Panc1 (cell line): ENCODE measurements at places on chromosomes 12 and 14.

DNA sequence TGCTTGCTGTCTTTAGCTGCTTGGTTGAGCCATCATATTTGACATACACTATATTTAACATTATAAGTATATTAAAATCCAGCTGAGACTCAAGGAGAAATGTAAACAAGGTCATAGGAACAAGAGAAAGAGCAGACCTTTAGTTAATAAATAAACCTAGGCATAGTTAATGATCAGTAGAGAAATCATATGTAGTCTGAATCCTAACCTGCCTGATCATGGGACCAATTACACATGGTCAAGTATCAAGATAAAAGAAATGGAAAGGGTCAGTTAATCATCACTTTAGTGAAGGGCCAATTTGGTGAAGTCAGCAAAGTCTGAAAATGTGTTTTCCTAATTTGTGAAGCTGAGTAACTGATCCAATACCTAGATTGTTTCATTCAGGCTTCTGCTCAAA, 7.5 kb downstream of the RNF212B start:
- DNase-seq, result no peak

- DNase-seq, result no peak
Measured at GRCh38 chr12:63224396-63224795, 73.4 kb upstream of the AVPR1A start.

GRCh38 chr14:100747736-100748135, 21.0 kb downstream of the DLK1 start:
- no peak for DNase-seq

- DNase-seq, result peak; percentile 15
Measured at GRCh38 chr12:26845057-26845666, 12.2 kb upstream of the ITPR2 start.

GRCh38 chr12:48121522-48121921, 2.4 kb downstream of the PFKM start:
- DNase-seq, result no peak

DNA sequence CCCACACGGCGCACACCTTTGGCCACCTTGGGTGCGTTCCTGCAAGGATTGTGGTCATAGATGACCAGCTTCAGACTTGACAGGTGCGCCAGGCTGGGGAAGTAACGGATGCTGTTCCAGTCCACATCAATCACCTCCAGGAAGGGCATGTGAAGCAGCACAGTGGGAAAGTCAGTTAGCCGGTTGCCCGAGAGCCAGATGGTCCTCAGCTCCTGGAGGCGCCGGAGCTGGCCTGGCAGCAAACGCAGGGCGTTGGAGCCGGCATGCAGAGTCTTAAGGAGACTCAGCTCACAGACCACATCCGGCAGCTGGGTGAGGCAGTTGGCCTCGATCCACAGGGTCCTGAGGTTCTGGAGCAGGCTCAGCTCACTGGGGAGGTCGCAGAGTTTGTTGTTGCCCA, 581 bp downstream of the LRRC10 start:
- no peak for DNase-seq

DNA sequence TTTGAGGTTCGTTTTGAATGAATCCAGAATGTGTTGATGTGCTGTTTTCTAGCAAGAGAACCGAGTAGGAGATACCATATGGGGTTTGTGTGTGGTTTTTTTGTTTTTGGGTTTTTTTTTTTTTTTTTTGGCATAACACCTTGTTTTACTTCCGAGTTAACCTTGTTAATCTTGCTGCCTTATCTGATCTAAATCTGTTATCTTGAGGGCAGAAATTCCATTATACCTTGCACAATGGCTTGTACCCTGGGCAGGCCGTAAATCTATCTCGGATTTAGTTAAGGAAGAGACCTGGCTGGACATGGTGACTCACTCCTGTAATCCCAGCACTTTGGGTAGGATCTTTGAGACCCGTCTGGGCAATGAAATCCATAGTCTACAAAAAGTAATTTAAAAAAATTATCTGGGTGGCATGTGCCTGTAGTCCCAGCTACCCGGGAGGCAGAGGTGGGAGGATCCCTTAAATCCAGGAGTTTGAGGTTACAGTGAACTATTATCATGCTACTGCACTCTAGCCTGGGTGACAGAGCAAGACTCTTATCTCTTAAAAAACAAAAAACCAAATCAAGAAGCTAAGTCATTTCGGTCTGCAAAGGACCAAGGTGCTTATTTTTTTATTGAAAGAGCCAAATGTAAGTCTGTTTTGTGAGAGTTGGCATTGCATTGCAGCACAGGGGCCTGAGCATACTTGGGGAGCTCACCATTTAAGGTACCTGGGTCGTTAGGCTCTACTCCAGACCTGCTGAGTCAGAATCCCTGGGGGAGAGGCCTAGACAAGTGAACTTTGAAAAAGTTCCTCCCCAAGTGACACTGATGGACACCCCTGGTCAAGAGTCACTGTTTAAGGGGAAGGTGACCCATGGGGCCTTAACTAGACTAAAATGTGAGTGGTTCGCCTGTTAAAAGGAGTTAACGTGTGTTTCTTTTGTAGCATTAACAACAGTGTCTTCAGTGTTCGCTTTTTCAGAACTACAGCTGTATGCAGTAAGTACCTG, 6.7 kb downstream of the DLST start:
- no peak for DNase-seq

- DNase-seq, result no peak
Measured at GRCh38 chr12:48413388-48413787, 59.0 kb upstream of the ANP32D start.

- no peak for DNase-seq
Measured at GRCh38 chr12:132554845-132555630, 55.3 kb downstream of the LRCOL1 start.

DNA sequence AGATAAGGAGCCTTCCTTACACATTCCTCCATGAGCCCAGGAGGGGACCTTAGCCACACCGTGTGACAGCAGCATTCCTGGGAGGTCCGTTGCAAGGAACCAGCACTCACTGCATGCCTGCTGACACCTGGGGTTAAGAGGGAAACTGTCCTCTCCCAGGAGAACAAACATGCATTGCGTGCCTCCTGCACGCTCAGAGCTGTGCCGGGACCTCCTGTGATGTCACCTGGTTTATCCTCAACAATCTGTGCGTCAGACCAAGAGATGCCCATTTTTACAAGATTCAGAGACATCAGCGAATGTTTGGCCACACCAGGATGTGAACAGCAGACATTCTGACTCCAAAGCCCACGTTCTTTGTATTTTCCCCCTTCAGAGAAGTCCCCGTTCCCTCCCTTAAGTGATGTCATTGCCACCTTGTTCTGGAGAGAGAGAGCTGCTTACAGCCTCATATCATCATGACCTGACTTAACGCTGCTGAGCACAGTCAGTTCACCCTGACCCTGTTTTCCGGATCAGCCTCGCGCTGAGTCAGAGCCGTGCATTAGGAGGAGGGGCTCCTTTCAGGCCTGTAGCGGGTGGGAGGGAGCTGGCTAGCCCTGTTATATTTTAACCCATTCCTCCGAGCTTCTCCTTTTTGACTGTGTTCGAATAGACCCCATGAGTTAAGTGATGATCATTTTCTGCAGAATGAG, 36.2 kb downstream of the TMEM120B start:
- peak; percentile 72 for DNase-seq

DNA sequence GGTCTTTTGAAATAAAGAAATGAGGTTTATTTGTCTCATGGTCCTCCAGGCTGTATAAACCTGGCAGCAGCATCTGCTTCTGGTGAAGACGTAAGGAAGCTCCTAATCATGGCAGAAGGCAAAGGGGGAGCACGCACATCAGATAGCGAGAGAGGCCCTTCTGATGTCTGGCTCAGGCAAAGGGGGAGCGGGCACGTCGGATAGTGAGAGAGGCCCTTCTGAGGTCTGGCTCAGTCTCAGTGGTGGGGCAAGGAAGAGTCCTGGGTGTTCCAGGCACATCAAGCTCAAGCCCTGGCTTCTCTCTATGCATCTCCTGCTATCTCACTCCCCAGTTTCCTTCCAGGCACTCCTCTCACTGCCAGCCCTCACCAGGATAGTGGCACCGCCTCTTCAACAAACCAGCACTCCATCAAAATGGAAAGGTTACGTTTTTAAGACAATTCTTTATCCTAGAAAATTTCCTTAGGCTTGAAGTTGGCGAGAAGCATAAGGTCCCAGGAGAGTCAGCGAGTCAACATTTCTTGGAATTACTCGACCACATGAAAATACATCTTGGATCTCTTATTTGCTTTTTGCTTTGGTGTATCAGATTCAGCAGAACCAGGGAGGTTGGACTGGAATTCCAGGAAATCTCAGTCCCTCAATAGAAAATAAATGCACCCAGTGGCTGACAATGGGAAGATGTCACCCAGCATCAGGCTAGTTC, 189.6 kb upstream of the TMEM132C start:
- no peak for DNase-seq

DNA sequence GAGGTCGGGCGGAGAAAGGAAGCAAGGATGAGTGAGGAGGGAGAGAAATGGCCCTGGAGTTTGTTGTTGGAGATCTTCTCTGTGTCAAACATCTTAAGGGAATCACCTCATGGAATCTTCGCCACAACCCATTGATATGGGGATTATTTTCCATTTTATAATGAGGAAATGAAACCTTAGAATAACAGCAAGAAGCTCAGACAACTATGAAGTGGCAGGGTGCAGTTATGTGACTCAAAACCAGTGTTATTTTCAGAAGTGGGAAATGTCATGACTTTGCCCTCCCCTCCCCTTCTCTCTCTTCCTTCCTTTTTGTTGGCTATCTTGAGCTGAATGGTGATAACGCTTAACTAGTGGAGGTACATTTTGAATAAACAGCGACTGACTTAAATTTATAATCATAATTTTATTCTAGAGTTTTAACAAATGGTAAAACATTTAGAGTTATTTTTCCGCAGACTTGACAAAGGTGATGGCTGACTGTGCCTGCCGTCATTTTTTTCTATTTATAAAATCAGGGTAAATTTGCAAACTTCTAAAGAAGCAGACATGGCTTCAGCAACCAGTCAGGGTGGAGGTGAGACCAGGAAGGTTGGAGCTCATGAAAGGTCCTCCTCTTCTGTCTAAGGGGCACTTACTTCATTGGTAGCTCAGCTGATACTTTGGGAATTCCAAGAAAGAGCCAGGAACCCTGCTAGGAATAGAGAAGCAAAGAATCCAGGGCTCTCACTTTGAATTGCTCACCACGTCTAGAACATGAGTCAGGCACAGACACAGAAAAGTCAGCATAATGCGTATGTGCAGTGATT, 232.4 kb downstream of the RGS6 start:
- DNase-seq, result no peak

DNA sequence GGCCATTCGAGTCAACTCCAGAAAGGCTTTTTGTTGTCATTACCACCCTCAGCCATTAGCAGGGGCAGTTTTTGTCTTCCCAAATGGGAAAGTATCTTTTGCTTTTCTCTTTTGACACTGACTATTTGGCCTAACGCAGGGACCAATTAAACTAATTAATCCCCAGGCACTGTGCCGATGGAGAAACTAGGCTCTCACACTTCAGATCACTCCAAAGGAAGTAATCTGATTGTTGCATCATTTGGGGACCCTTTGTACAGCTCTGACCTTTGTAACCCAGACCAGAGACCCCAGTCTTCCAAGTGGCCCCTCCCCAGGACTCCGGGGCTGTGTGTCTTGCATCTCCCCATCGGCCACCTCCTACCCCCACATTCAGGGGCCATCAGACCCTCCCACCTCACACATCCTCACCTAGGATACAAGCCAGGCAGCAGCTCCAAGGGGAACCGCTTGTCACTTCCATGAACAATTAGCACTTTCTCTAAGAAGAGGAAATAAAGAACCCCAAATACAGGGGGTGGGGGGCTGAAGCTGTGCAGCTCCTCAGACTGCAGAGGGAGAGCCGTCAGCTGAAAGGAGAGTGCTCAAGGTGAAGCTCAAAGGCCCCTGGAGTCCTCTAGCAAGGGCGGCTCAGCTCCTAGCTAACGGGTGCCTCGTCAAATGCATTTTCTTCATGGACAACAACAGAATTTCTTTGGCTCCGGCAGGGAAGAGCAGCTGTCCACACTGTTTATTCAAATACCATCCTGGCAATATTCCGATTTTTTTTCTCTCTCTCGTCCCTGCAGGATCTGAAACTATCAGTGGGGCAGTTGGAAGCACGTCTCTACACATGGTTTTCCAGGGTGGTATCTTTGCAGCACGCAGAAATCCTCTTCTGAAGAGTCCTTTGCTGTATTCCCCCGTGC, 64.3 kb upstream of the DIO3 start:
- no peak for DNase-seq

- no peak for DNase-seq
Measured at GRCh38 chr14:95577870-95578269, 43.0 kb downstream of the GLRX5 start.

GRCh38 chr14:74630881-74631690, 19.0 kb upstream of the LTBP2 start:
- no peak for DNase-seq

- DNase-seq, result no peak
Measured at GRCh38 chr12:15322164-15323061, at the start of gene PTPRO. PTPRO (plus strand) TSS chr12:15322508.

GRCh38 chr14:75132382-75133086, 5.7 kb upstream of the NEK9 start:
- DNase-seq, result peak; percentile 55

- DNase-seq, result no peak
Measured at GRCh38 chr12:42396473-42397259, 70.7 kb downstream of the PPHLN1 start.

DNA sequence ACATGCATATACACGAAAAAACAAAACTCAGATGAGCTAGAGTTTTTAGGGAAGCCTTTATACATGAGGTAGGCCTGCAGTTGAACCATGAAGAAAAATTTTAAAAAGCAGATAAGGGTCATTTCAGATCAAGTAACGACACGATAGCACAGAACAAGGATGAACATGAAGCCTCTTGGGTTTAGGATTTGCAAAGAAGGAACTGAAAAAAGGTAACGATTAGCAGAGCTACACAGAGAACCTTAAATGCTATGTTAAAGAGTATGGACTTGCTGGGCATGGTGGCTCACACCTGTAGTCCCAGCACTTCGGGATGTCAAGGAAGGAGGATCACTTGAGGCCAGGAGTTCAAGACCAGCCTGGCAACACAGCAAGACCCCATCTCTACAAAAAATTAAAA, 96.1 kb upstream of the HECTD1 start:
- no peak for DNase-seq

- DNase-seq, result peak; percentile 17
Measured at GRCh38 chr14:80202888-80203562, 8.3 kb downstream of the DIO2 start.

DNA sequence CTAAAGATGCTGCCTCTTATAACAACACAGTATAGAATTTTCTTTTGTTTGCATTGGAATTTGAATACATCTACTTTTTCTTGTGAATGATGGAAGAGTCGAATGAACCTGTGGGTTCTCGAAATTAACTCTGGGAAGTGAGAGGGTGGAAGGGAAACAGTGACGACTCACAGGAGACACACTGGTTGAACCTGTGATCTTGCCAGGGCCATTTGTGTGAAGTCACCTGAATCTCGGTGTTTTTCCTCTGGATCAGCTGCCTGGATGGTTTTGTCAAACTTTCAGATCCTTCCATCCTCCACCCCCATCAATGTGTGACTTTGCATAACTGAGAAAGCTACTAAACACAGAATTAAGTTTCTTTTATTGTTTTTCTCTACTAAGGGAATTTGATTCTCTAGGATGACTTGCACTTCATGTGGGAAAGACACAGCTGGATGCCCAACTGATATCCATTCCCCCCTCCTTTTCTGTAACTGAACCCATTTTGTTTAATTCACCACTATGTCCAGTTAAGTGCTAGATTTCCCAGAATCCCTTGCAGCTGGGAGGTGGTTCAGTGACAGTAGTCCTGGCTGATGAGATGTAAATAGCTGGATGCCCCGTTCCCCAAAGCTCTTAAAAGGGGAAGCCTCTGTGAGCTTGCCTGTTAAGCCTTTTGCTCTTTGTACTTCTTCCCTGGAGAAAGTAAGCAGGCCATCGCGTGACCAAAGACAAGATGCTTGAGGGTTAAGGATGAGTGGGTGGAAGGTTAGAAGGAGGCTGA, 6.3 kb downstream of the PPFIBP1 start:
- DNase-seq, result no peak

- DNase-seq, result no peak
Measured at GRCh38 chr12:94193168-94193567, 44.8 kb downstream of the PLXNC1 start.
